ENCODE measurements at places on chromosomes 16 and 17. TPM values are rescaled to one million over a fixed set of nuclear protein-coding genes. Genes with fewer than 3 reads are reported as not detected.

- peak; percentile 87 for DNase-seq
- H3K27ac ChIP-seq = no peak within 1 kb of the TSS
- no peak within 1 kb of the TSS for H3K4me3 ChIP-seq
- H3K27me3 ChIP-seq = peaks cover 53% of the 10 kb centered on the region
- H3K4me1 ChIP-seq = no peaks in the 10 kb centered on the region
These were observed at the start of gene CIITA for GRCh38 chr16:10876799-10877341. CIITA (plus strand) TSS chr16:10877202; CDS start chr16:10877331, 129 bp downstream.

GRCh38 chr17:4411201-4411600 lies 22.5 kb upstream of the SPNS3 start:
- H3K27me3 ChIP-seq = no peaks in the 10 kb centered on the region
- no peak overlapping the region for H3K4me3 ChIP-seq
- H3K4me1 ChIP-seq = no peaks in the 10 kb centered on the region
- H3K27ac ChIP-seq = no peak overlapping the region
- no peaks in the 10 kb centered on the region for H3K36me3 ChIP-seq

GRCh38 chr16:57982385-57982784 lies 11.5 kb upstream of the CNGB1 start:
- no peak overlapping the region for H3K27ac ChIP-seq
- H3K27me3 ChIP-seq = no peaks in the 10 kb centered on the region
- no peak for DNase-seq
- no peak overlapping the region for H3K4me3 ChIP-seq
- no peaks in the 10 kb centered on the region for H3K4me1 ChIP-seq

Gene KCNJ18
- not detected for total RNA-seq

GRCh38 chr16:22120440-22120839 lies 28.1 kb downstream of the VWA3A start:
- no peak for DNase-seq
- no peak overlapping the region for H3K4me3 ChIP-seq
- no peak overlapping the region for H3K27ac ChIP-seq
- no peaks in the 10 kb centered on the region for H3K4me1 ChIP-seq

Gene CHST4
- total RNA-seq = not detected

- H3K27me3 ChIP-seq = no peaks in the 10 kb centered on the region
- H3K4me1 ChIP-seq = no peaks in the 10 kb centered on the region
- no peaks in the 10 kb centered on the region for H3K36me3 ChIP-seq
- H3K27ac ChIP-seq = no peak overlapping the region
- no peak overlapping the region for H3K4me3 ChIP-seq
- no peak for DNase-seq
These were observed 140.9 kb upstream of the WSB1 start for GRCh38 chr17:27153005-27153404.

Gene CDH3
- total RNA-seq = under 0.01 TPM

- no peak overlapping the region for H3K4me3 ChIP-seq
- no peaks in the 10 kb centered on the region for H3K36me3 ChIP-seq
- no peak overlapping the region for H3K27ac ChIP-seq
- no peak for DNase-seq
- no peaks in the 10 kb centered on the region for H3K4me1 ChIP-seq
These were observed 33.2 kb upstream of the MPHOSPH6 start for GRCh38 chr16:82203198-82203597.

DNA sequence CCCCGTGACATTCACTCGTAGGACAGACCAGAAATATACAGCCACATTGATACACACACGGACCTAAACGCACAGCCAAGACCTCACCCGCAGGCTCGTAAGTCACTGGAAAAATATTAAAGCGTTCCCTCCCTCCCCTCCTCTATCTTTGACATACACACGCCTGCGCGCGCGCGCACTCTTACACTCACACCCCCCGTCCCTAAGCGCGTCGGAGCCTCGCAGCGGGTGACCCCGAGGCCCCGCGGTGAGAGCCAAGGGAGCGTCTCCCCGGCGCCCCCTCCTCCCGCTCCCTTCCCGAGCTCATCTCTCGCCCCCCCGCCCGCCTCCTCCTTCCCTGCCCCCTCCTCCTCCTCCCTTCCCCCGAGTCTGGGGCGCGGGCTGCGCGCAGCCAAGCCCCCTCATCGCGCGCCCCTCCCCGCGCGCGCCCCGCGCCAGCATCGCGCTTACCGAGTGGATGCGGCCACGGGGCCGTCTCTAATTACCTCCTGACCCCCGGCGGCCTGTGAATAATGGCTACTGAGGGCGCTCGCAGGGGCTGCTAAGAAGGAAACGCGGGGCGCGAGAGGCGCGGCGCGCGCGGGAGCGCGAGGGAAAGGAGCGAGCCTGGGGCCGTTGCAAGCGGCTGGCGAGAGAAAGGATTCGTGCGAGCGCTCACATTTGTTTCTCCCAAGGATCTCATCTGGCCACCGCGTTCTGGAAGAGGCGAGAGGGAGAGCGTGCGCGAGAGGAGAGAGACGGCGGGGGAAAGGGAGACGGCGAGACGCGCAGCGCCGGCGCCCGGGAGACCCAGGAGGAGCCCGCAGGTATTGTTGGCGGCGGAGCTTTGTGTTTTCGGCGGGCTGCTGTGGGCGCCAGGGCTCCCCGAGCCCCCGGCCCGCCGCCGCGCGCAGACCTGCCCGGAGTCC lies 42.4 kb downstream of the RAI1 start:
- H3K27me3 ChIP-seq = no peaks in the 10 kb centered on the region
- no peak for DNase-seq
- no peaks in the 10 kb centered on the region for H3K36me3 ChIP-seq
- H3K4me3 ChIP-seq = peak overlapping the region; percentile 62
- H3K4me1 ChIP-seq = no peaks in the 10 kb centered on the region

Gene HP
- total RNA-seq = not detected

DNA sequence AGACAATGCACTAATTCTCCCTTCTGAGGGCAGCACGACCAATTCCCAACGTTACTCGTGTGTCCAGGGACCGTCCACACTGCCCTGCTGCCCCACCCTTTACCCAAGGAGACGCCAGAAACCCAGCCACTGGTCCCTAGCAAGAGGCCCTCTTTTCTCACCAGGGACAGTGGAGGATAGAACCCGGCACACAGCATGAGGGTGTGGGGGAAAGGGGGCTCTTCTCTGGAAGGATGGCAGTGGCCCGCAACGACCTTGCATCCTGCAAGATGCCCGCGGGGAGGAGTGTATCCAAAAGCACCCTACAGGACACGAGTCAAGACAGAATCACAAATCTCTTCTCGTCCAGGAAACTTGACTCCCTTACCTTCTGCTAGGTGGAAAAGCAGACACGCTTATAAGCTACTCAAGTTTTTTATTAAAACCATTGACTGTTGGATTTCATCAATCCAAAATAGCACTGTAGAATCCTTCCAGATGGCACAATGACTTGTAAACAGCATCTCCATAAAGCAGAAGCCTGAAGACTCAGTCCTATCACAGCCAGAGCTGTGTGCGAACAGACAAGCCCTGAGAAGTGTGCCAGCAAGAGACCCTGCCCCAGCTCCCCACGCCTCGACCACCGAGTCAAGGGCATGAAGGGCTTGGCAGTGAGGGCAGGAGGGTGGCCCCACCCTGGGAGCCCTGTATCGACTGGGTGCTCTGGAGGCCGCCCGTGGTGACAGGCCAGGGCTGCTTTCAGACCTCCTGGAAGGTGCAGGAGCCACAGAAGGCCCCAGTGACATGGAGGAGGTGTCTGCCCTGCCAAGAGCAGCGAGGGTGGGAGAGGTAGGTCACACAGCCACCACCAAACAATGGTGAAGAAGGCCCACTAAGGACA lies 103.8 kb downstream of the ANKRD11 start:
- no peaks in the 10 kb centered on the region for H3K27me3 ChIP-seq
- H3K4me3 ChIP-seq = no peak overlapping the region
- H3K4me1 ChIP-seq = peaks cover 56% of the 10 kb centered on the region
- peak; percentile 54 for DNase-seq

Gene WSB1
- total RNA-seq = 240 TPM

DNA sequence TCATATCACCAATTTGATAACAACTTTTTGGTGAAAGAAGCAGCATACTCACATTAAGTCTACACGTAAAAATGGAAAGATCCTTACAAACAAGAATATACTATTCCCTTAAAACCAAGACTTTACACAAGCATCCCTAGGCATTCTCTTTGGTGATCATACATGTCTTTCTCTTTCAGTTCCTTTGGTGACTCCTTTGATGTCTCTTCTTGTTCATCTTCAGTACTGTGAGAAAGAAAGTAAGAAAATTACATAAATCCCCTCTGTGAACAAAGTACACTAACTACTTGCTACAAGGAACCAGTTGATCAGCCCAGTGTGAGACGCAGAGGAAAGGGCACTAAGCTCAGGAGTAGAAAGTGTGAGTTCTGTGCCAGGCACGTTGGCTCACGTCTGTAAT lies 59.6 kb upstream of the MTMR4 start:
- H3K4me3 ChIP-seq = no peak overlapping the region
- H3K4me1 ChIP-seq = no peaks in the 10 kb centered on the region
- DNase-seq = no peak
- H3K27ac ChIP-seq = no peak overlapping the region
- H3K27me3 ChIP-seq = no peaks in the 10 kb centered on the region

Gene KRT12
- not detected for total RNA-seq

DNA sequence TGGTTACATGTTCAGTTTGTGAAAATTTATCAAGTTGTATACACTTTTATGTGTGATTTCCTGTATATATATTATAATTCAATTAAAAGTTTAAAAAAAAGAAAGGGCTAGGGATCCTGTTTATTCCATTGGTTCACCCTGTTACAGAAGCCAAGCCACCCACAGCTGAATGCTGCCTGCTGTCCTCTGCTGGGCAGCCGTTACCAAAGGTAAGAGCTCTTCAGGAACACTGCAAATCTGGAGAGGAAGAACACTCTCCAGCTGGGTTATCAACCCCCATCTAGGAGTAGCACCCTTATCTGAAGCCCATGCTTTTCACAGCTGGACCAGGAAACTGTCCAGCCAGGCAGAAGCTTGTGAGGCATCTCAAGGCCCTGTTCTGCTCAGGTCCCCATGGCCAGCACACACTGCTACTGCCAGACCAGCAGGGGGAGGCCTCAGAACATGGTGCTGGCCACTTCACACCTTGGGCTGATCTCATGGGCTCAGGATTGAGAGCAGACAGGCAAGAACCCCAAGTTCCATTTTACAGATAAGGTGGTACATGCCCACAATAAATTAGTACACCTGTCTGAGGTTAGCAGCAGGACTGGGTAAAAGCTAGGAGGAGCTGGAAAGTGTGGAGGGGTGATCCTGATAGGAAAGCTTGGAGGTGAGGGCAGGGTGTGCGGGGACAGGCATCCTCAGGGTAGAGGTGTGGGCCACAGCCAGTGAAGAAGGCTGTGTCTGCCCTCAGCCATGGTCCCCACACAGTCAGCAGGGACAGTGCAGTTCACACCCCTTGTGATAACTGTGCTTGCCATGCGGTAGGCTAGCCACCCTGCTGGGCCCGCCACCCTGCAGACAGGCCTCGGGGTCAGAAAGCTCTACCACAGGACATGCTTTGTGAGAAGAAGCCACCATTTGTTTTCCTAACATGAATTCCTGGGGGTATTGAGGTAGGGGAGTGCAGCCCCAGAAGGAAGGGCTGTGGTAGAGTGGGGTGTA lies 54.3 kb upstream of the SREBF1 start:
- no peak for DNase-seq
- no peak overlapping the region for H3K4me3 ChIP-seq
- H3K27ac ChIP-seq = no peak overlapping the region
- H3K36me3 ChIP-seq = peaks cover 2% of the 10 kb centered on the region
- H3K27me3 ChIP-seq = no peaks in the 10 kb centered on the region
- H3K4me1 ChIP-seq = peaks cover 10% of the 10 kb centered on the region

GRCh38 chr17:55576237-55576995 lies 65.2 kb upstream of the SMIM36 start:
- no peaks in the 10 kb centered on the region for H3K36me3 ChIP-seq
- DNase-seq = no peak
- no peaks in the 10 kb centered on the region for H3K4me1 ChIP-seq

Gene COL1A1
- 49.2 TPM for total RNA-seq

DNA sequence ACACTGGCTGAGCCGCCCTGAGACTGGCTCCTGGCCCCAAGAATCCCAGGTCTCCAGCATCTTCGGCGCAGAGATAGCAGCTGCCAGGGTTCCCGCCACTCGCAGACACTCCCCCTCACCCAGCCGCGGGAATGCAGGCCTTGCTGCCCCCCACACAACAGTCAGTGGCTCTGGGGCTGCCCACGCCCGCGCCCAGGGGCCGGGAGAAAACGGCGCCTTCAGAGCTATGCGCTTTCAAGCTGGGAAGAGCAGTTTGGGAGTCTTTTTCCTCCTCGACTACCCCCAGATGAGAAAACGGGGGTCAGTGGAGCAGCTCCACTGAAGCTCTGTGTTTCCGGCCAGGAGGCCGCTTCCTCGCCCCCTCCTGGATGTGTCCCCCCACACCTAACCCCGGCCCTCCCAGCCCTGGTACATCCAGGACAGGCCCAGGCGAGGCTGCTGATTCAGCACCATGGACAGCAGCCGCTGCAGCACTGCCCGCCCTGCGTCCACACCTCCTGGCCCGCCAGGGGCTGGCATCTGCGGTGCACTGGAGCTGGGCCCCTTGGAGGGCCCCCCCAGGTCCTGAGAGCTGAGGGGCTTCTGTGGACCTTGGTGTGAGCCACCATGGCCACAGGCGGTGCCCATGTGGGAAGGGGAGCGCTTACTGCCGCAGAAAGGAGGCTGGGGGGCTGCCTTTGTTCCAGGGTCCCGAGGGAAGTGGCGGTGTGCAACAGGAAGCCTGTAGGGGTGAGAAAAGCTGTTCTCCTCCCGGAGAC lies 35.7 kb downstream of the CACNA1H start:
- H3K4me1 ChIP-seq = no peaks in the 10 kb centered on the region
- no peaks in the 10 kb centered on the region for H3K27me3 ChIP-seq
- DNase-seq = peak; percentile 82
- H3K4me3 ChIP-seq = no peak overlapping the region
- H3K27ac ChIP-seq = peak overlapping the region; percentile 87

Gene C17orf50
- not detected for total RNA-seq

DNA sequence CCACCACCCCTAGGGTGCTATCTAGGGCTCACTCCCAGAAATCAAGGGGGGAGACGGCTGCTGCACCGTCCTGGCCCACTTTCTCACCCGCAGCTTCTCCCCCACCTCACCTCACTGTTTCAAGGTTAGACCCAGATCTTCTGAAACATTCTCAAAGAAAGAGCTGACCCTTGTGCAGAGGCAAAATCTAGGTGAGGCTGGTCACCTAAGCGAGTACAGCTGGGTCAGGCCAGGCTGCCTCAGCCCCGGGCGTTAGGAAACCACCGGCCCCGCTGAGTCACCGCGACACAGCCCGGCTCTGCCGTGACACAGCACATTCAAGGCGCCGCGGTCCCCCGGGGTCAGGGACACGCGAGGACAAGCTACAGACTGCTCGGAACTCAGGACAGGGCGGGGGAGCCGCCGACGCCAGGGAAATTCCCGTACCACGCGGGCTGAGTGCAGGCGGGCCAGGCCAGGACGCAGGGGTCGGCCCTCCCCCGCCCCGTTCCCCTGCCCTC lies 27.1 kb downstream of the GNPTG start:
- H3K27me3 ChIP-seq = no peaks in the 10 kb centered on the region
- peak; percentile 86 for DNase-seq
- peak overlapping the region; percentile 69 for H3K27ac ChIP-seq

GRCh38 chr16:19765860-19766553 lies 47.9 kb downstream of the IQCK start:
- H3K27ac ChIP-seq = peak overlapping the region; percentile 30
- H3K4me1 ChIP-seq = peaks cover 7% of the 10 kb centered on the region
- DNase-seq = peak; percentile 70

Measured in sigmoid colon (tissue), 7 donors.